ENCODE measurements at places on chromosomes 11 and 22. TPM values are rescaled to one million over a fixed set of nuclear protein-coding genes. Genes with fewer than 3 reads are reported as not detected.

GRCh38 chr11:28820296-28820989, 712.3 kb downstream of the METTL15 start:
- no peak overlapping the region for H3K4me3 ChIP-seq
- H3K27ac ChIP-seq = no peak overlapping the region
- H3K4me1 ChIP-seq = no peaks in the 10 kb centered on the region
- no peak for DNase-seq
- H3K36me3 ChIP-seq = no peaks in the 10 kb centered on the region

DNA sequence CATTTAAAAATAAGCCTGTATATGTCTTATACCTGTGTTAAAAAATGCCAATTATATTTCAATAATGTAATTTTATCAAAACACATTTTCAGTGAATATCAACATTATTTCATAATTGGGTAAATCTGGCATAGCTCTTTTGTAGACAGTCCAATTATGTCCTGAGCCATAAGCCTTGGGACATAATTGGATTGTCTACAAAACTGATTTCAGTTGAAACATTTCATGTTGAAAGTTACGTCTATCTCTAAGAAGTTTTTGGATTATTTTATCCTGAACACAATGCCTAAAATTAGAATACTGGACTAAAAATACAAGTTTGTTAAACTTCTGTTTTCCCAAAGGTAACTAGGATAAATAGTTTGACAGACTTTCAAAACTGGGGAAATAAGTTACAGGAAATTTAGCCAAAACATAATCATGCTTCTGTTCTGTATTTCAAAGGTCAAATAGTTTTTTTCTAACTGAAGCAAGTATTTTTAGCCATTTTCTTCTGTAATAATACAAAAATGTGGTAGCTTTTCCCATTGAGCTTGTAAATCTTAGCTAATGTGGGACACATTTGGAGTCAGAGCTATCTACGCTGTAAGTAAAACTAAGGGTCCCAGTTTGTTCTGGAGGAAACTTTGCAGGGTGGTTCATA, 100.7 kb upstream of the BIRC3 start:
- peaks cover 10% of the 10 kb centered on the region for H3K4me1 ChIP-seq
- H3K36me3 ChIP-seq = no peaks in the 10 kb centered on the region

DNA sequence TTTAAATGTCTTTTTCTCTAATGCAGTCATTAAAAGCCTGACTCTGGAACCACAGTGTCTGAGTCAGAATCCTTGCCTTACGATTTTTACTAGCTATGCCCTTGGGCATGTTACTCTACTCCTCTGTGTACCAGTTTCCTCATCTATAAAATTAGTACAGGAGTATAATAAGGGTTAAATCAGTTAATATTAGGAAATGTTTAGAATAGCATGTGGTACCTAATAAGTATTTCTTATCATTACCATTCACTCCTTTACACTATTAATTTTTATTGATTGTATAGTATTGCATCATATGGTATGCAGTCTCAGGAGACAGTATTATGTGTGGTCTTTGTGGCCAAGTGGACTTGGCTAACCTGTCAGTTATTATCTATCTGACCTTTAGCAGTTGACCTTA, 68.2 kb downstream of the METTL15 start:
- H3K27me3 ChIP-seq = no peaks in the 10 kb centered on the region
- no peak overlapping the region for H3K27ac ChIP-seq
- H3K4me3 ChIP-seq = no peak overlapping the region
- no peaks in the 10 kb centered on the region for H3K36me3 ChIP-seq

Gene SCGB1C1
- total RNA-seq = not detected

Gene NTM
- total RNA-seq = not detected

GRCh38 chr22:35591714-35592417, 25.3 kb downstream of the MB start:
- H3K4me3 ChIP-seq = no peak overlapping the region
- DNase-seq = no peak
- no peaks in the 10 kb centered on the region for H3K36me3 ChIP-seq
- peaks cover 79% of the 10 kb centered on the region for H3K4me1 ChIP-seq
- H3K27me3 ChIP-seq = no peaks in the 10 kb centered on the region
- H3K27ac ChIP-seq = peak overlapping the region; percentile 96

DNA sequence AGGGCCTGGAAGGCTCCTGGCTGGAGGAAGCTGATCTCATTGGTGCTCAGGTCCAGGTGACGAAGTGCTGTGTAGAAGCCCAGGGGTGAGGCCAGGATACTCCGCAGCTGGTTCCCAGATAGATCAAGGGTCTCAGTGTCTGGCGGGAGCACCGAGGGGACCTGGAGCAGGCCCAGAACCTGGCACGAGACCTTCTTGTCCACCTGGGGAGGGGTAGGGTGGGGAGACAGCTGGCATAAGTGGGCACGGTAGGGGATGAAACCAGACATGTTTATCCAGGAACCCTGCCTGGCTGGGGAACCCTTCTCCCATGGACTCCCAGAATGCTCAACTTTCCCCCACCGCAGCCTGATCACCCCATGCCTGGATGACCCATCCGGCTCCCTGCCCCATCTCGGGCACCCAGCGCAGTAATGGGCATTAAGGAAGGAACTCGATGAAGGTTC, 9.2 kb downstream of the LRRC32 start:
- H3K27ac ChIP-seq = no peak overlapping the region
- H3K4me1 ChIP-seq = peaks cover 4% of the 10 kb centered on the region
- H3K4me3 ChIP-seq = no peak overlapping the region
- DNase-seq = no peak
- no peaks in the 10 kb centered on the region for H3K36me3 ChIP-seq
- no peaks in the 10 kb centered on the region for H3K27me3 ChIP-seq

Measured in gastrocnemius medialis (tissue), 4 donors.